ENCODE measurements at places on chromosomes 2 and 18.

- peak; percentile 21 for DNase-seq
Observed at GRCh38 chr2:85017411-85018048, 46.6 kb downstream of the KCMF1 start.

GRCh38 chr2:219199470-219200211, 6.9 kb upstream of the ZFAND2B start:
- no peak for DNase-seq

GRCh38 chr2:69300650-69301049, 86.4 kb downstream of the GFPT1 start:
- DNase-seq, result no peak

- no peak for DNase-seq
Observed at GRCh38 chr18:8361941-8362471, 247.2 kb upstream of the RAB12 start.

- no peak for DNase-seq
Observed at GRCh38 chr2:71749671-71750101, 296.3 kb downstream of the DYSF start.

GRCh38 chr18:35506024-35506712, 8.4 kb upstream of the INO80C start:
- no peak for DNase-seq

GRCh38 chr2:240463274-240463865, 27.9 kb downstream of the GPC1 start:
- no peak for DNase-seq

DNA sequence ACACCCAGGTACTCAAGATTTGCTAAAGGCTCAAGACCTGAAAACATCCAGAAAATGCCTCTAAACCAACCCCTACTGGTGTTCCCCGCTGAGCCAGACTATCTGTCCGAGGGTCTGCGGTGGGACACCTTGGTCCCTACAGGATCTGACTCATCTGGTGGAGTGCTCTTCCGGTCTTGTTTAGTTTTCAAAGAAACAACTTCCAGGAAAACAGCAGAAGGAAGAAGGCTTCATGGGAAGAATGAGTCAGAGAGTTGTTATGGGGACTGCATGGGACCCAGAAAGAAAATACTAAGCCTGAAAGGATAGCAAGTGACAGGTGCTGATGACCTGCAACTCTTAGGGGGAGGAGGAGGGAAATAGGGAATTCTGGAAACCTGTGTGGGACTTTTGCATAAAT, 41.3 kb downstream of the ZFP36L2 start:
- DNase-seq, result no peak

DNA sequence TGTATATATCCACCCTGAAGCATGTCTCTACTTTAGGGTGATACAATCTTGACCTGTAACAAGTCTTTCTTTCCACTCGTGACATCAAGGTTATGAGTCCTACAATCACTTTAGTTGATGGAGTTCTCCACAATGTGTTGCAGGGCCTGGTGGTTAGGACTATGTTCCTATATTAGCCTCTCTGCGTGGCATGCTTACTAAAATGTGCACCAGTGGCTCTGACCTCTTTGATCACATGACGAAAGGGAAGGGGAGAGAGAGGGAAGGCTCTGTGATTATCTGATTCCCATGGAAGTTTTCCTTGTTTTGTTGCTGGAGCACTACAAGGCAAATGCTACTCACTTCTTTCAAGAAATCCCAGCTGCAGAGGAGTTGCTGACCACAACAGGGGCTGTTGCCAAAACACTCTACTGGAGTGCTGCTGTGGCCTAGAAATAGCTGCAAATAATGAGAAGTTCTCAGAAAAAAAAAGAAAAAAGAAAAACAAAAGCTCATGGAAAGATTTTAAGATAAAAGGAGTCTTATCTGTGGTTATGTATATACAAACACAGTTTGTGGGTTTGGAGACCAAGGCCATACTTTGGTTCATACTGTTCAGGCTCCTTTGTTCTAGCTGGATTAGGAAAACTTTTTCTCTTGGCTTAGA, 272.8 kb upstream of the MMADHC start:
- DNase-seq, result peak; percentile 81

- DNase-seq, result no peak
Observed at GRCh38 chr2:8598295-8599165, 83.3 kb upstream of the ID2 start.

GRCh38 chr2:152472481-152472887, 137.5 kb downstream of the FMNL2 start:
- DNase-seq, result no peak

DNA sequence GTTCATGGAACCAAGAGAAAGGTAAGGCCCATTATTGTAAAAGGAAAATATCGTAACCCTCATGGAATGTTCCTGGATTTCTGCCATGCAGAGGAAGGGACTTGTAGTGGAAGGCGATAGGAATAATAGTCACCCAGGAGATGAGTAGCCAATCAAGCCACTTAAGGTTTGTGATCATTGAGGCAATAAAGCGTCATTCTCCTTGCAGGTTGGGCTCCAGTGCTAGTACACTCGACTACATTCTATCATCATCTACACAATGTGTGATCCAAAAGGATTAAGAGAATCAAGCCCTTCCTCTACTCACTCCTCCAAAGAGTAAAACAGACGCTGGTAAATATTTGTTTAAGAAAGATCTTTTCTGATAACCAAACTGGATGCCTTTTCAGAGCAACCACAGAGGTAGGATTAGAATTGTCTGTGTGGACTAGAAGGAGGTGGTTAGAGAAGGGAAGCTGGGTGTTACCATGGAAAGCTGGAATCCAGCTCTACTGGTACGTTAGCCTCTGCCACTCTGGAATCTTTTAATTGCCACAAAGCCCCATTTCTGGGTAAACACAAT, 245.7 kb downstream of the IKZF2 start:
- DNase-seq, result no peak

DNA sequence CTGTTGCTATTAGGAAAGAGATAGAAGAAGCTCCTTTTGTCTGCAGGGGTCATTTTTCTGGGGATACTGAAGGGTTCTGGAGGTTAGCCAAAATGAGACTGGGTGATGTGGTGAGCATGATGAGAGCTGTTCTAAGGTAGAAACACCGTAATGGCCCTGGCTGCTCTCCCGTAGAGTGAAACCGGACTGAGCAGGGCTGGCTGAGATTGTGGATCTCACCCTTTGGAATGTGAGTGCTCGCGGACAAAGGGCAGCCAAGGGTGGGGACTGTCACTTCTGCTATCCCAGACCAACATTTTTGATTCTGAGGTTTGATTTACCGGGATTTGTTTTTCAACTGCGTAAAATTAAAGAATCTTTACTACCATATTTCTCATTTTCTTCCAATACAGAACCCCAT, 36.2 kb downstream of the TNFRSF11A start:
- DNase-seq, result no peak

GRCh38 chr2:118425191-118425590, 336.9 kb downstream of the INSIG2 start:
- no peak for DNase-seq
